Right lung (tissue), 10 donors: ENCODE measurements at places on chromosomes 16 and 17. TPM values are rescaled to one million over a fixed set of nuclear protein-coding genes. Genes with fewer than 3 reads are reported as not detected.

JPT2 gene
- polyA plus RNA-seq = 64.2 TPM

CEMP1 gene
- polyA plus RNA-seq = 2.6 TPM

- no peak for DNase-seq
These were observed 21.4 kb upstream of the ABCC3 start for GRCh38 chr17:50613007-50613992.

GRCh38 chr17:74441537-74441936, 9.6 kb downstream of the GPRC5C start:
- DNase-seq = no peak

DNA sequence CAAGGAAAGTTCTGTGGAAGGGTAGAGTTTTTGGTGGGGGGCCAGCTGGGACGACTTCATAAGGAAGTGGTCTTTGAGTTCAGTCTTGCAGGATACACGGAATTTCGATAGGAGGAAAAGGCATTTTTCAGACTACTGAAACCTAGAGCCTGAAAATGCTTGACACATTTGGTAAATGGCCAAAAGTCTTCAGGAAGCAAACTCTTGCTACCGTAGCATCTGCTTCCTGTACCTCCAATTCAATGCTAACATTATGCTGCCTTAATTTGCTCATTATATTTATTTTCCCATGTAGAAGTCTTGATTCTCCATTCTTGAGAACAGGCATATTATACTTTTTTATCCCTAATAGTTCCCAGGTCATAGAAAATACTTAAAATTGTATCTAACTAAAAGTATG, 129.3 kb upstream of the MED13 start:
- DNase-seq = no peak

DNA sequence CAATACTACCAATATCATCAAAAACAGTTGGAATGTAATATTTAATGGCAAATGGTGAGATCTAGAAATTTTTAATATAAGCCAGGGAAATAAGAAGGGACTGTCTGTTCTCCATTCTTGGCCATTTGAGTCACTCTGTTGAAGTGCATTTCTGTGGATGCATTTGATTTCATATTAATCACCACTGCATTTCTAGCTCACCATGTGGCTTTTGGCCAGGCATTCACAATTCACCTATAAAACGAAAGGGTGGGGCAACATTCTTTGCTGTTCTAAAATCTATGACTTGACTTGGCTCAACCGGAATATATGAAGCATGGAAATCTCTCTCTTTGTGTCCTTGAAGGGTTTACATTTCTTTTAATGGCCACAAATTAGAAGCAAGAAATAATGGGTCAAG, 483.0 kb downstream of the SLC39A11 start:
- DNase-seq = no peak

DNA sequence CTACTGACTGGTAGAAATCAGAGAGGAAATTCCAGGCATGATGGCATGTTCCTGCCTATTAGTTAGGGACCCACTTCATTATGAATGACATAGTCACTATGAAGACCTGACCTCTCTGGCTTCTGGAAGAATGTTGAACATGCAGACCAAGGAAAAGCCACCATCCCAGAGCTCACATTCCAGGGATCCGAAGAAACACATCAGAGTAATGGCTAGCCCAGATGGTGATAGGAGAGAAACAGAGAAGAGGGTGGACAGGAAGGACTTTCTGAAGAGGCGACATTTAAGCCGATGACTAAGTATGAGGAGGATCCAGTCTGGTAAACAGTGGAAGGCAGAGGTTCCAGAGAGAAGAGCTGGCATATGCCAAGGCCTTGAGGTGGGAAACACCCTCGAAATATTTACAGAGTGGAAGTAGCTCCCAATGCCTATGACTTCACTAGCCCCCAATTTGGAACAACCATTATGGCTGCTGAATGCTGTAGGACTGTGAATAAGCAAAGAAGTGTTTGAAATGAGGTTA, 216.2 kb downstream of the RBFOX1 start:
- no peak for DNase-seq

DNA sequence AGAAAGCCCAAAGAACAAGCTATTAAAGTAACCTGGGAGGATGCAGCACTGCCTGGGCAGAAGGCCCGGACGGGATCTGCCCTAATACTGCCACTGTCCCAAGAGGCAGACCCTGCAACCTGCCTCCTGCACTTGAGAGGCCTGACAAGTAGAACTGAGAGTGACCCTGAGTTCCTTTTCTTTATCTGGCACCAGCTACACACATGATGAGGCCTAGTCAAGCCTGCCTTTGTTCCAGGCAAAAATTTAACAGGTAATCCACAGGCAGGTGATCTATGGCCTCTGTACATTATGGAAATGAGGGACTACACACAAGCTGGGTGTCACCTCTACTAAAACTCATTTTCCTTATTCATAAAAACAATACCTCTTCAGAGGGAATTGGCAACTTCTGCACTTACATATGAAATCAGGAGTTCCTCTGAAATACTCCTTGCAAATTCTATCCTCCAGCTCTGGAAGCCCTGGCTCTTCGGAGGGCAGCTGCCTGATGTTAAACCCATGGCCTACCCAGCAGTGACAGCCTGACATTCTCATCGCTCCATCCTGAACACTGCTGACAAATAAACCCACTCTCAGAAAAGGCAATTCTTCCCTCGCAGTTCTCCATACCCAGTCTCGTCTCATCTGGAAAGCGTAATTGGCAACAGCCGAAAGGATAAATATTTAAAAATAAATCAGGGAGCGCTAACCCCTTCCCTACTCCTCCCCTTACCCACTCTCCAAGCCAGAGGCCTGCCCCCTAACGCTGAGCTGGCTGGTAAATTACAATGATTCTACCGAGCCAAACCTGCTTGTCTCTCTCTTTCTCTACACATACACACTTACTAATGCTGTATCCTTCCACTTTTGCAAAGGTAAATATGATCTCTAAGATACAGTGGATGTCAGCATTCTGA, 2.5 kb upstream of the ZFHX3 start:
- no peak for DNase-seq

- peak; percentile 31 for DNase-seq
These were observed at the start of gene CD68 for GRCh38 chr17:7579001-7579833. Gene CD68 (plus strand): TSS chr17:7579638. CDS start chr17:7579678, 40 bp downstream.

- DNase-seq = no peak
These were observed 314.0 kb upstream of the KCNJ16 start for GRCh38 chr17:69761011-69761410.

DNA sequence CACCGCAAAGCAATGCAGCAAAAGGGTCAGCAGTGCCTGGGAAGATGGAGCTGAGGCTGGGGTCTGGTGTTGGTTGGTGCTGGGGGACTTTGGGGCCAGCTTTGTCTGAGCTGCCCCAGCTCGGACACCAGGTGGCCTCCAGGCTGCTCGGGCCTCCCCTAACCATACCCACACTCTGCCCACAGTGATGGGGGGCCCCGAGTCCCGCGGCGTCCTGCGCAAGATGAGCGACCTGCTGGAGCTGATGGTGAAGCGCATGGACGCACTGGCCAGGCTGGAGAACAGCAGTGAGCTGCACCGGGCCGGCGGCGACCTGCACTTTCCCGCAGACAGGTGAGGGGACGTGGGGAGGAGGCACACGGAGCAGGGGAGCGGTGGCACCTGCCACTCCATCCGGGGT, 13.8 kb downstream of the MGAT5B start:
- no peak for DNase-seq

DNA sequence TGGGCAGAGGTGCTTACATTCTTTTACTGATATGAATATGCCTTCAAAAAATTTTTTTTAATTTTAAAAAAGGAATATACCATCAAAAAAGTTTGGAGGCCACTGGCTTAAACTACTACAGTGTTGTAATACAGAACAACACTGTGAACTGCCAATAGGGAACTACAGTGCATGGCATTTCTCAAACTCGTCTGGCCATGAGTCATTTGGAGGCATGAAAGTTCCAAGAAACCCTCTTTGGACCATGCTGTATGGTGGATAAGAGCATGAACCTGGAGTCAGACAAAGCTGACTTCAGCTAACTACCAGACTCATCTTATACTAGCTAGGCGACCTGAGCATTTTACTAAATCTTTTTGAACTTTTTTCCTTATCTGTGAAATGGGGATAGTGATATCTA, 9.2 kb upstream of the NF1 start:
- DNase-seq = no peak

DNA sequence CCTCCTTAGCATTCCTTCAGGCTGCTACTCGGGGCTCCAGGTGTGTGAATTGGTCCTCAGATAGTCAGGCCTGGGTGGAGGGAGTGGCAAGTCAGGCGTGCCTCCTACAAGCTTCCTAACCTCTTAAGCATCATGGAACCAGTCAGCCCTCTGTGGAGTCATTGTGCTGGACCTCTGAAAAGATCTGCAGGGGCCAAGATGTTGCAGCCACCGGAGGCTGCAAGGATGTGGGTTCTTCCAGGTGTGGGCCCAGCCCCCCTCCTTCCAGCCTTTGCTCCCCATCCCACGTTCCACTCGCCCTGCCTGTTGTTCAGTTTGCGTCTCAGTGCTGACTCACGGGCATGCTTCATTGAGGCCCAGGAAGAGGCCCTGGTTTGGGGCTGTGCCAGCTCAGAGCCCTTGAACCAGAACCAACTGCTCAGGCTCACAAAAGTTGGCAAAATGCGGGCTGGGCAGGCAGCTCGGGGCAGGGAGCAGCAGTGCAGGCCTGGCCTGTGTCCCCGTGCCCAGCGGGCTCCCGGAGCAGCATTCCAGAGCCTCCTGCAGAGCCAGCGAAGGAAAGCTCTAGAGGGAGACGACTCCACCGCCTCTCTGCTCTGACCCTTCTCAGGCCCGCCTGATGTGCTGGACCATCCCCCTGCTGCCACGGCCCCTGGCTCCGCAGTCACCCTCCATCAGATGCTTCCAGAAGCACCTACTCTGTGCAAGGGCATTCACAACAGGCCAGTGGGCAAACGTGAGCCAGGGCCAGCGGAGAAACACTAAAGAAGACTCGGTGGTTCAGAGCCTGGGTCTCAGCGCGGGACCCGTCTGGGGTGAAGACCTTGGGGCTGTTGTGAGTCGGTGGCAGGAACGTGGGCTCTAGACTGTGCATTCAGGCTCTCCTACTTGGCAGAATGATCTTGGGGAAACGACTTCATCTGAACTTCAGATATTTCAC, 7.5 kb downstream of the LDHD start:
- peak; percentile 74 for DNase-seq

- no peak for DNase-seq
These were observed 32.6 kb upstream of the PIRT start for GRCh38 chr17:10870336-10871050.

DNA sequence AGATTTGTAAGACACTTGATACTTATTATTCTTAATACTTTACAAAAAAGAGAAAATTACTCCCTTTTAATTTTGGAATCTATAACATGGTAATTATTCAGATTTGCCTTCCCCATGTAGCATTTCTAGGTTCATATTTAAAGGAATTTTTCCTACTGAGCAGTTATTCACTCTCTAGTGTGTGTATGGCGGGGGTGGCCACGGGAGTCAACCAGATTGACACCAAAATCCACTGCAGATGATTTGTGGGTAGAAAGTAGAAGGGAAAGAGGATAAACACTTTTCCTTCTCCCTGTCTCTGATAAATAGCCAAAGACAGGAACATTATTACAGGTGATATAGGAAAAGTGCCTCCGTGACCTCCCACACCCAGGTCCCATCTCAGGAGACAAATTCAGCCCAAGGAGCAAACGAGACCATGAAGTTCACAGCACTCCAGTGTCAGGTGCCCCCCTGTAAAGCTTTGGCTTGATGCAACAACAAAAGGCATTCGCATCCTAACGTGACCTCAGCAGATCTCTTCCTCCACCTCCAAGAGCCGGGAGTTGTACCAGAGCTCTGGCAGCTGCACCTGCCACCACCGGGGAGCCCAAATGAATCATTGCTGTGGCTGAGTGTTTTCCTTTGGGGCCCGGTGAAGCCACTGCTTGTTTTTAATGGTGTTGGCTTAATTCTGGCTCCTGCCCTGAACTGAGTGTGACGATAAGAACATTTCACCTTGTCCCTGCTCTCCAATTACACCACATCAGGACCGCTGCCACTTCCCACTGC, 92.7 kb upstream of the NOL11 start:
- no peak for DNase-seq

GRCh38 chr17:72343911-72344310, 223.1 kb downstream of the SOX9 start:
- no peak for DNase-seq

- no peak for DNase-seq
These were observed 1.6 kb upstream of the ETV4 start for GRCh38 chr17:43547659-43548256.

- no peak for DNase-seq
These were observed 131.1 kb downstream of the ENGASE start for GRCh38 chr17:79205688-79206205.

DNA sequence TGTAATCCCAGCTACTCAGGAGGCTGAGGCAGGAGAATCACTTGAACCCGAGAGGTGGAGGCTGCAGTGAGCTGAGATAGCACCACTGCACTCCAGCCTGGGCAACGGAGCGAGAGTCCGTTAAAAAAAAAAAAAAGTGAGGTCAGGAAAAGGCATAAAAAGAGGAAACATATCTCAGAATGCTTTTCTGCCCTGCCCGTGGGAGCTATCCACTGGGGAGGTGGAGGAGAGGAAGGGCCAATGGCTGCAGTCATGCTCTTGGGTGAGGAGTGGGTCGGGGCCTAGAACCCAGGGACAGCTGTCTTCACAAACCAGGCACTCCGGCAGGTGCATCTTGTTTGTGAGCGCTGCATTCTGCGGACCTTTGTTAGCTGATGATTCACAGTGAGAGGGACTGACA, 60.0 kb upstream of the CDC42EP4 start:
- no peak for DNase-seq

- no peak for DNase-seq
These were observed 89.5 kb upstream of the BCAR1 start for GRCh38 chr16:75340741-75341491.

DNA sequence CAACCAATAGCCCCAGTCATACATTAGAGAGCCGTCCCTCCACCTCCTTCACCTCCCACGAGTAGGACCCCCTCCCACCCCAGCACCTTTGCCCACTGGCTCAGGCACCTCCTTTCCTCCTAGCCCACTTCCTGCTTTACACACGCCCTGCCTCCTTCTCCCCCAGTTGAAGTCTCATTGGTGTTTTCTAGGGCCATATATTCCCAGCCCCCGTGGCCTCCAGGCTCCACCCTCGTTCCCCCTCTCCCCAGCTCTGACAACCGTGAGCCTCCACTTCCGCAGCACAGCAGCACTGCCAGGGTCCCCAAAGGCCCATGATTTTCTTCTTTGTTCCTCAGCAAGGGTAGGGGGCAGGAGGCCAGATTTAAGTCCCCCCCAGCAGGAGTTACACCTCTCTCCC, 340.3 kb upstream of the TNRC6C start:
- no peak for DNase-seq

DNA sequence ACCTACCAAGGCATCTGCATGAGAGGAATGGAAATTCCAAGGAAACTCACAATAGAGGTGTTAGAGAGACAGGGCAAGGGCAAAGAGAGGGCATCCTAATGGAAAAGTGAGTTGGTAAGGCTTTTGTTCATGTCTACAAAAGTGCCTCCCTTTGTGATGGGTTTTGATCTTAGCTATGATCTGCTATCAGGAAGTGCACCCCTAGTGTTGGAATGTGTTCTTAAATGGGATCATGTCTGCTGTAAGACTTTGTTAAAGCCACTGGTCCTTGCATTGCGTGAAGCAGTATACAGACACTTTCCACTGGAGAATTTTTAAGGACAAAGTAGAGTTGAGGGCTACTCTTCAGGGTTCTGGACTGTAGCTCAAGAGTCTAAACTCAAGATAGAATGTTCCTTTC, 92.0 kb downstream of the MAP2K6 start:
- DNase-seq = no peak
